ENCODE measurements at places on chromosomes 13 and 19.

GRCh38 chr13:113651511-113652403, 6.2 kb downstream of the ATP4B start:
- DNase-seq = no peak

DNA sequence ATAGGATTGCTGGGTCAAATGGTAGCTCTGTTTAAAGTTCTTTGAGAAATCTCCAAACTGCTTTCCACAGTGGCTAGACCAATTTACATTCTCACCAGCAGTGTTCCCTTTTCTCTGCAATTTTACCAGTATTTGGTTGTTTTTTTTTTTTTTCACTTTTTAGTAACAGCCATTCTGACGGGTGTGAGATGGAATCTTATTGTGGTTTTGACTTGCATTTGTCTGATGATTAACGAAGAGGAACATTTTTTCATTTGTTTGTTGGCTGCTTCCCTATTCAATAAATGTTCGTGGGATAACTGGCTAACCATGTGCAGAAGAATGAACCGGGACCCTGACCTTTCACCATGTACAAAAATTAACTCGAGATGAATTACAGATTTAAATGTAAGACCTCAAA, 31.2 kb downstream of the CYP4F2 start:
- DNase-seq = no peak

GRCh38 chr13:102089177-102089576, 312.7 kb downstream of the FGF14 start:
- DNase-seq = no peak

DNA sequence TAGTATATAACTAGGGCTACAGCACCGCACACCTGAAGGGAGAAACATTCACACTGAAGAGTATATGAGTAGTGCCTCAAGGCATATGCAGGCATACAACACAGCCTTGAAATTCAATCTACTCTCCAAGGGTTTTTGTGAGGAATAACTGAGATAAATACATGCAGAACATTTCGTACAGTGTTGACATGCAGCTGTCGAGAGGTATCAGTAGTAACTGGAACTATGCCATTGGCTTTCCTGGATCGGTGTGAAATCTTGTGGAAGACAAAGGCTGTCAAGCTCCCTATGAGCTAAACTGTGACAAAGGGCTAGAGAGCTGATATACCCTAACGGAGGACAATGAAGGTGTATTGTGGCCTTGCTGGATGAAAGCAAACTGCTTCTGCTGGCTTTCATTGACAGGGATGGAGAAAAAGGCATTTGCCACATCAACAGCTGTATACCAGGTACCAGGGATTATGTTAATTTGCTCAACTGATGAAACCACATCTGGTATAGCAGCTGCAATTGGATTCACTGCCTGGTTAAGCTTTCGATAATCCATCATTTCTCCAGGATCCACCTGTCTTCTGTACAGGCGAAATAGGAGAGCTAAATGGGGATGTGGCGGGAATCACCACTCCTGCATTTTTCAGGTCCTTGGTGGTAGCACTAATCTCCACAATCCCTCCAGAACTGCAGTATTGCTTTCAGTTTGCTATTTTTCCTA, 16.3 kb downstream of the MTRF1 start:
- DNase-seq = no peak

GRCh38 chr19:33684538-33685232, 62.9 kb downstream of the CHST8 start:
- no peak for DNase-seq

DNA sequence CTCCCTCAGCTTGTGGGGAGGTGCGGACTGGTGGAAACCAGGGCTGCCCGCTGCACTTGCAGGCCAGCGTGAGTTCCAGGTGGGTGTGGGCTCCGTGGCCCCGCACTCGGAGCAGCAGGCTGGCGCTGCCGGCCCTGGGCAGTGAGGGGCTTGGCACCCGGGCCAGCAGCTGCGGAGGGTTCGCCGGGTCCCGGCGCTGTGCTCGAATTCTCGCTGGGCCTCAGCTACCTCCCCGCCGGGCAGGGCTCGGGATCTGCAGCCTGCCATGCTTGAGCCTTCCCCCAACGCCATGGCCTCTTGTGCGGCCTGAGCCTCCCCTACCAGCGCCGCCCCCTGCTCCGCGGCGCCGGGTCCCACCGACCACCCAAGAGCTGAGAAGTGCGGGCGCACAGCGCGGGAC, 71.6 kb upstream of the ADGRL1 start:
- no peak for DNase-seq

- no peak for DNase-seq
Measured at GRCh38 chr13:79919091-79919490, 421.8 kb downstream of the SPRY2 start.

GRCh38 chr13:105220063-105220462, 1315.4 kb downstream of the EFNB2 start:
- DNase-seq = no peak

DNA sequence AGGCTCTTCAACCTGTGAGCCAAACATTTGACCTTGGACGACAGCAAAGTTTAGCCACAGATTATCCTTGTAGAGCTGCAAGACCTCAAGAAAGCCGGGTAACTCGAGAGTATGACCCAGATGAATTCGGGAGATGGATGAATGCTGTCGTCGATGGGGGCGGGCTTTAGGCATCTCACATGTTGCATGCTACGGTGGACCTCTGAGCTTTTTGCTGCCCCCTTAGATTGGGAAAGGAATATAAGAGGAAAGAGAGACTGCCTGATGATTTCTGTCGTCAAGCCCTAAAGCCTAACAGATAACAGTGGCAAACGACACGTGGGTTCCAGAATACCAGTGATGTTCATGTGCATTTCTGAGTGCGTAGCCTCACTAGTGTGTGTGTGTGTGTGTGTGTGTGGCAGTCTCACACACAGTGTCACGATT, 730 bp upstream of the ABCC4 start:
- no peak for DNase-seq

GRCh38 chr19:49097453-49098288, 12.4 kb downstream of the SNRNP70 start:
- no peak for DNase-seq

DNA sequence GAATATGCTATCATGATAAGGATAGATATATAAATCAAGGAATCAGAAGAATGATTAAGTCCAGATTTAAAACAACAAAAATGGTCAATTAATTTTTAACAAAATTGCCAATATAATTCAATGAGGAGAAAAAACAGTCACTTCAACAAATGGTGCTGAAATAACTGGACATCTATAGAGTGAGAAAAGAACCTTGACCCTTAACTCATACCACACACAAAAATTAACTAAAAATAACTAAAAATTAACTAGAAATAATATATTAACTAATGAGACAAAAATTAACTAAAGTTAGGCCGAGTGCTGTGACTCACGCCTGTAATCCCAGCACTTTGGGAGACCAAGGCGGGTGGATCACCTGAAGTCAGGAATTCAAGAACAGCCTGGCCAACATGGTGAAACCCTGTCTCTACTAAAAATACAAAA, 9.5 kb downstream of the LGALS7 start:
- no peak for DNase-seq

- no peak for DNase-seq
Measured at GRCh38 chr13:93409001-93409400, 182.4 kb downstream of the GPC6 start.

- no peak for DNase-seq
Measured at GRCh38 chr19:13999085-13999484, 7.0 kb downstream of the RFX1 start.

- DNase-seq = no peak
Measured at GRCh38 chr19:8393871-8394250, 3.7 kb downstream of the RAB11B start.
